ENCODE measurements at places on chromosomes 16 and 17.

DNA sequence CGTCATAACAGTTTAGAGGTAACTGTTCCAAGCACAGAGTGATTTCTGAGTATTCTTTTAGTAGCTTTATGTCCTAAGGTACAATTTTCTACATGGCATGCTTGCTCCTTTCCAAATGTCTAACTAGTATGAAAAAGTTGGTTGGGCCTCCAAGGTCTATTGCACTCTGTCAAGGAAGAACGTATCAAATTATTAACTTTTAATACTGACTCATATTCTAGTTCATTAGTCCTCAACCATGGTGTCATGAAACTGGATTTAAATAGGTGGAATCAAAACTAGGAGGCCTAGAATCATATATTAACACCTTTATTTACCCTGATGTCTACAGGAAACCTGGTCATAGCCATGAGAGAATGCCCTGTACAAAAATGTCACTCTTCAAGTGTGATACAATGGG, 61.4 kb downstream of the STH start:
- DNase-seq, result no peak

DNA sequence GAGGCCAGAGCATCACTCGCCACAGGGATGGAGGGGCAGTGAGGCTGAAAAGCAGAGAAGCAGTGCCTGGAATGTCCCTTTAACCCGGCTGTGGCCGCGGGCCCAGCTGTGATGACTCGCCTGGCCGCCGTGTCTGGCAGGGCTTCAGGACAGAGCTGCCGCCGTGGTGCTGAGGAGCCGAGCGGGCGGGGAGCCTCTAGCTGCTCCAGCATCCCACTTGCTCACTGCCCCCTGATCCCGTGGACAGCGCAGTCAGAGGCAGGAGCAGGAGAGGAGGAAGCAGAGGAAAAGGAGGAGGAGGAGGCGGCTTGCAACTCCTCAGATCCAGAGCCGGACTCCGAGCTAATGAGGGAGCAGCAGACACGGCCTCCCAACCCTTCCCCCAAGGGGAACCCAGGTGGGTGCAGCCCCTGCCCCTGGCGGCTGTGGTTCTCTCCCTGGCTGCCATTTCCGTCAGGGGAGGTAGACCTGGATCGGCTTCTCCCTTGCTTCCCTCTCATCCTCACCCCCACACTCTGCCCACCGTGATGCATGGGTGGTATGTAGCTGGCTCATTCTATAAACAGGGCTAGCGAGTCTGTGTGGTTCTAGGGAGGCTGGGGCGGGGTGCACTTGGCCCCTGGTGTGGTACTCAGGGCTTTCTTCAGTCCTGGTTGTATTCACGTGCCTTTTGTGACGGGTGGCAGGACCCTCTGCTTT, 165.7 kb downstream of the CMIP start:
- DNase-seq, result no peak

GRCh38 chr17:41868568-41868967, 3.3 kb upstream of the KLHL11 start:
- DNase-seq, result no peak

DNA sequence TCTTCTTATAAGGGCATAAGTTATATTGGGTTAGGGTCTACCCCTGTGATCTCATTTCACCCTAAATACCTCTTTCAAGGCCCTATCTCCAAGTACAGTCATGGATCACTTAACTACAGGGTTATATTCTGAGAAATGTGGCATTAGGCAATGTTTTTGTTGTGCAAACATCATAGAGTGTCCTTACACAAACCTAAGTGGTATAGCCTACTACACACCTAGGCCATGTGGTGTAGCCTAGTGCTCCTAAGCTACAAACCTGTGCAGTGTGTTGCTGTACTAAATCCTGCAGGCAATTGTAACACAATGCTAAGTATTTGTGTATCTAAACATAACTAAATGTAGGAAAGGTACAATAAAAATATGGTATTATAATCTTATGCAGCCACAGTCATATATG, 18.0 kb downstream of the CLEC3A start:
- DNase-seq, result no peak

DNA sequence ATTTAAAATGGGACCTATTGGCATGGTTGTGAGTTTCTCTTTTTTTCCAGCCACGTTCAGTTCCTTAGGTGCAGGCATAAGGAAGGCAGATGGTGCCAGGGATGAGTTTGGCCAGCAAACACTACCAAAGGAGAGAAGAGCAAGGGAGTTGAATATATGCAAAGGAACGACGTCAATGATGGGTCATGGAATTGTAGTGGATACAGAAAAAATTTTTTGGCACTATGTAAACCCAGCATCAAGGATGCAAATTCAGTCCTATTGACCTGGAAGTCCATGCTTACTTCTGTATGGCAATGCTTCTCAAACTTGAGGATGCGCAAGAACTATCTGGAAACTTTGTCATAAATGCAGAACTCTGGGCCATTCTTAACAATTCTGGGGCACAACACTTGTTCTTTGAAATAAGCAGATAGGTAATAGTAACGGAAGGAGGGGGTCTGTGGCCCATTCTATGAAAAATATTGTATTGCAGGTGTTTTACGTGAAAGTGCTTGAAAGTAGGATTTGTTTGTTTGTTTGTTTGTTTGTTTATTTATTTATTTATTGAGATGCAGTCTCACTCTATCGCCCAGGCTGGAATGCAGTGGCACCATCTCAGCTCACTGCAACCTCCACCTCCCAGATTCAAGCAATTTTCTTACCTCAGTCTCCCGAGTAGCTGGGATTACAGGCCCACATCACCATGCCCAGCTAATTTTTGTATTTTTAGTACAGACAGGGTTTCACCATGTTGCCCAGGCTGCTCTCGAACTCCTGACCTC, 18.0 kb downstream of the APOH start:
- DNase-seq, result no peak

DNA sequence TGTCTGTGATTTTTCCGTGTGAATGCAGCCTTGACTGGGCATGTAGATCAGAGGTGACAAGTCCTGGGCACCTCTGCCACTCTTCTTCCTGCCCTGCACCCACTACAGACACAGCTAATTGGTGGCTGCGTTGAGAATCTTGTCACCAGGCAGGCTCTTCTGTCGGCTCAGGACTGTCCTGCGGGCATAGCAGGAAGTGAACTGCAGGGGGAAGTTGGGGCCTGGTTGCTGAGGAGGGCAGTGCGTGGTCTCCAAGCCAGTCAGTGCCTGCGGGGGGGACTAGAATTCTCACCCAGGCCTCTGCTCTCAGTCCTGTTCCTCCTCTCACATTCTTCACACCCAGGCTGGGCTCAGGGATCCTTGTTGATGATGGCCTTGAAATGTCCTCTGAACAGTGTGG, 50.5 kb downstream of the JPH3 start:
- no peak for DNase-seq

DNA sequence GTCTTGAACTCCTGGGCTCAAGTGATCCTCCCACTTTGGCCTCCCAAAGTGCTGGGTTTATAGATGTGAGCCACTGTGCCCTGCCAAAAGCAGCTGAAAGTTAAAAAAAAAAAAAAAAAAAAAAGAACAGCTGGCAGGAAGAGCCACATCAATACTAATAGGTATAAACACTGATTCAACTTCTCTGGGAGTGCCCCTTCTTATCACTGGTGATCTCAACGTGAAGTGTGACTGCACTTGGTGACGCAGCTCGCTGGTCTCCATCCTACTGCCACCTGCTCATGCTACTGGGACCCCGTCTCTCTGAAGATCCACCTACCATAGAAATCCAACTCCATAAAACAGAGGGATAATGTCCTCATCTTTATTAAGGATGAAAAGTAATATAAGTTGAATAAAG, 40.8 kb downstream of the RNF157 start:
- no peak for DNase-seq

DNA sequence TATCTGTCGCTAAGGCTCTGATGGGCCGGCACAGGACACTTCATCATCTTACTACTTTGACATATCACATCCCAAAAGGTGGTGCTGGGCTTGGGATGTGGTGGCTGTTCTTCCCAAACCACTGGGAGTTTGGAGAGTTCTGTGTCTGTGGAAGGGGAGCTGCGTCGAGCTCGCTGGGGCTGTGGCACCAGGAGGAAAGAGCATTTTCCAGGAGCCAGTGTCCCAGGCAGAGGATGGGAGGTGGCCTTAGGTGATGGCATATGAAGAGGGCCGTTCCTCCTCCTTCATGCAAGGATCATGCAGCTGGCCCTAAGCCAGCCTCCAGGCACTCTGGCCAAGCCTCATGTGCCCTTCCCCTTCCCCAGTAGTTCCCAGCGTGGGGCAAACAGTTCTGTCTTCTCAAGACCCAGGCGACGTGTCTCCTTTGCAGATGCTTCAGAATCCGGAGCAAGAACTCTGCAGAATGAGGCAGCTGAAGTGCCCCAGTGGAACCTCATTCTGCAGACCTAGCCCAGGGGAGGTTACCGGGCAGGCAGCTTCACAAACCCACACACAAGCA, 89.4 kb upstream of the TNRC6C start:
- no peak for DNase-seq

GRCh38 chr17:78737332-78737731, 44.7 kb downstream of the CYTH1 start:
- DNase-seq, result no peak

GRCh38 chr17:48052956-48053757, 5.0 kb downstream of the NFE2L1 start:
- peak; percentile 85 for DNase-seq

DNA sequence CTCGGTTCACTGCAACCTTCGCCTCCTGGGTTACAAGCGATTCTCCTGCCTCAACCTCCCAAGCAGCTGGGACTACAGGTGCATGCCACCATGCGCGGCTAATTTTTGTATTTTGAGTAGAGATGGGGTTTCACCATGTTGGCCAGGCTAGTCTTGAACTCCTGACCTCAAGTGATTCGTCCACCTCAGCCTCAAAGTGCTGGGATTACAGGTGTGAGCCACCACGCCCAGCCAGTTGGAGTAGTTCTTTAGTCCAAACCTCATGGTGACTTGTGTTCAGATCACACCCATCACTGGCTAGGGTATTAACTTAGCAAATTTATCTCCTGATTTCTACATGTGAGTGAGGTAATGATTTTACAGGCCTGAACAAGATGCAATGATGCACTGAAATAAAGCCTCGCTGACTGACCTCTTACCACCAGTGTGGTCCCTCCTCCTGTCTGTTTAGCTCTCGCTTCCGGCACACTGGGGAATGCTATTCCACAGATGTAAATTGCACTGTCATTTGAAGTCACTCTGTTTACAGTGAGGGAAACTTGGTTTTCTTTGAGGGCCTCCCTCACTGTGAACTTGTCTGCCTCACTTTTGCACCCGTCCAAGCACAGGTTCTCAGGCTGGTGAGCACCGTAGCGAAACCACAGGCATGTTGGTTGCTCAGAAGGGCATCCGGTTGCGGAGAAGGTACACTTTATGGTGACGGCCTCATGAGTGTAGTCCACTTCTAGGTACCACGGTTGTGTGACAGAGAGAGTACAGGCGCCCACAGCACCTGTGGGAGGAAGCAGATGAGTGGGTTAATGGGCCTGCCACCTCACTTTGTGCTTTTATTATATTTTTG, 5.5 kb downstream of the IGSF6 start:
- DNase-seq, result no peak

DNA sequence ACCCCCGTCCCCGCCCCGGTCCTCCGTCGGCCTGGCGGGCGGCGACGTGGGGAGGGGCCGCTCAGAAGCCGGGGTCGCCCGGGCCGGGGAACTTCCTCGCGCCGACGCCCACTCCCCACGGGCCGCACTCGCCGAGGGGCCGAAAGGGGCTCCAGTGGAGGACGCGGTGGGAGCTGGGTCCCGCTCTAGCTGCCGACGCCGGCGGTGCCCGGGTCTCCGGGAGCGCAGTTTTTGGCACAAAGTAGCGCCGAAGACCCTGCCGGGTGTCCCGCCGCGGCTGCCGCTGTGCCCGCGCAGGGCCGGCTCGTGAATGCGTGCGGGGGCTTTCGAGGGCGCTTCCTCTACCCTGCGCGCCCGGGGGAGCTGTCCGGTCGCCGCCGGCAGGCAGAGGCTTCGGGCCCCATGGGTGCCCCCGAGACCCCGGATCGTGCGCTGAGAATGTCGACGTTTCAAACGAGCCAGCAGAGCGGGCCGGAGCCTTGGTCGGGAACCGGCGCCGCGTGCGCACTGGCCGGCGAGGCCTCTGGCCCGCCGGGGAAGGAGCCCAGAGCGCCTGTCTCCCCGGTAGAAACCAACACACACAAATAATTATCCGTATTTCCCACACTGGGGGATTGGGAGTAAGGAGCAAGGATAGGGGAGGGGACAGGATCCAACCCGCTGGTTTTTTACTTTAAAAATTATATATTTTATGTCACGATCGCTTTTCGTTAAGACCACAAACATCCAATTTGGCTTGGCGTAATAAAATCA, 46.6 kb upstream of the SLC38A10 start:
- DNase-seq, result no peak

- no peak for DNase-seq
These were observed 57.0 kb downstream of the RNF213 start for GRCh38 chr17:80317706-80317980.

DNA sequence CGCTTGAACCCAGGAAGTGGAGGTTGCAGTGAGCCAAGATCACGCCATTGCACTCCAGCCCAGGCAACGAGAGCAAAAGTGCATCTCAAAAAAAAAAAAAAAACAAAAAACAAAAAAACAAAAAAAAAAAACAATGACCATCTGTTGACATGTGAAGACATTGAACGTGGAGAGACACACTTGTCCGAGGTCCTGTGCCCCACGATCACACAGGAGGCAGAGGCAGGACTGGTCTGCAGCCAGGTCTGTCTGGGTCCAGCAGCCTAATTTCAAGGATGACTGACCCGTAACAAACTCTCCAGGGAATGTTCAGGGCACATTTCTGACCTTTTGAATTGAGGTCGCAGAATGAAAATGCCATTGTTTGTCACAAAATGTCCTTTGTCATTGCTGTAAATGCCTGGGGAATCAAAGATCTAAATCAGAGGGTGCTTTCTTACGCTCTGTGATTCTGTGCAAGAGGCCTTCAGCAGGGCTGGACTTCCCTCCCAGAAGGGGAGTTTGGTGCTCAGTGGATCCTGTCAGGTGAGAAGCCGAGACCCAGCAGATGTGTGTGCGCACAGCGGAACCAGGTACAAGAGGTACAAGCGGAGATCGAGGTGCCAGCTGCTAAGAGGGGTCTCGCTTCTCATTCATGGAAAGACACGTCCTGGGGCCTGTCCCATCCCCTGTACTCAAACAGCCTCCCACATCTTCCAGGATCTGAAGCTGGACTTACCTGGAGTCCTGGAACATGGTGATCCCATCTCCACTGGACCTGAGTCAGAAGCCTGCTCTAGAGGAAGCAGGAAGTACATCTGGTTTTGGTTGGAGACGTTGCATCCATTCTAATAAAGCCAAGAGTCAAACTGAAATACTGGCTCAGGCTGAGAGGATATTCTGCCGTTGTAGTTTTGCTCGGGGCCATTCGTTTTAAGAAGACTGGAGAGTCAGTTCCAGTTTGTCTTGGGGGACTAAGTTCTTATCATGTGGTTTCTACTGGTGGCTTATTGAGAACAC, 95.8 kb downstream of the IRF8 start:
- no peak for DNase-seq

GRCh38 chr17:82216301-82217119, 3.9 kb upstream of the CCDC57 start:
- DNase-seq, result no peak

All from NCI-H345 (cell line).